C1 segment of cervical spinal cord (tissue), 14 donors: ENCODE measurements at places on chromosomes 5 and 9.

DNA sequence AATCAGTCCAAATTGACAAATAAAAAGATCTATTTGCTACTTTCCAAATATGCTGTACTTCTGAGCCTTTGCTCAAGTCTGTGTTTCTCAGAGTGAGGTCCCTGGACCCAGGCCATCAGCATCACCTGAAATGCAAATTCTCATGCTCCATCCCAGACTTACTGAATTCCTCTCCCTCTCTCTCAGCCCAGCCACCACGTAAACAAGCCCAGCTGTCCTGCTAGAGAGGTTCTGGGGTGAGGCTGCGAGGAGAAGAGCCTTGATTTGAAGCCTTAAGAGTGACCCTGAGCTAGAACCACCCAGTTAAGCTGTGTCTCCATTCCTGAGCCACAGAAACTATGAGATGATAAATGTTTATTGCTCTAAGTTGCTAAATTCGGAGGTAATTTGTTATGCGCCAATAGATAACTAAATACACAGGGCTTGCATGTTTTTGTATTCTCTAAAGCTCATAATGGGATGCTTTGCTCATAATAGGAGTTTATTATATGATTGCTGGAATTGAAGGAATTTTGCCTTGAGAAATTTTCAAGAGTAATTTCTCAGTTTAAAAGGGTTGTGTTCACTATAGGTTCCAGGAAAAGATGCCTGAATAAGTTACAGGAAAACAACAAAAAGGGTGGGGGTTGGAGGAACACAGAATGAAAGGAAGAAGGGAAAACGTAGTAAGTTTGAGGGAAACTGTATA, 98.9 kb upstream of the SPATA31D4 start:
- DNase-seq, result no peak

DNA sequence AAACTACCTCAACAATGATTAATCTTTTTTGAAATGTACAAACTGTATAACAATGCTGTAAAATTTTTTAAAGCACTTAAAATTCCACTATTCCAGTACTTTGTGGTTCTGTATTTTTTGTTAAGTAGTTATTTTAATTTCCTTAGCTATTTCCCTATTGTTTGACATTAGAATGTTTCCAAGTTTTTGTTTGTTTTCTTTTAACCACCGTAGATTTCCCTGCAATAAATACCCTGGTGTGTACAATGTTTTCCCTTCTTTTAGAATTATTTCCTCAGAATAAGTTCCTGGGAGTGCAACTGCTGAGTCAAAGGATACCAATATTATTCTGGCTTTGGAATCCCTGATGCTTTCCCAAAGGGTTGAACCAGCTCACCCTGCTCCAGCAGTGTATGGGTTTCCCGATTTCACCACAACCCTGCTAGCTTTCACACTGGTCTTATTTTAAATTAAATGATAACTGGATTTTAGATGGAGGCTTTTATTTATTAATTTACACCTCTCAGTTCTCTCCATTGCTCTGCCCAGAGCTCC, 20.6 kb upstream of the ANGPTL2 start:
- no peak for DNase-seq

GRCh38 chr9:16509997-16510396, 360.5 kb downstream of the BNC2 start:
- DNase-seq, result no peak

GRCh38 chr5:111379391-111379816, 132.9 kb downstream of the STARD4 start:
- DNase-seq, result no peak

- no peak for DNase-seq
Observed at GRCh38 chr5:12934722-12935121, 1009.8 kb downstream of the DNAH5 start.

DNA sequence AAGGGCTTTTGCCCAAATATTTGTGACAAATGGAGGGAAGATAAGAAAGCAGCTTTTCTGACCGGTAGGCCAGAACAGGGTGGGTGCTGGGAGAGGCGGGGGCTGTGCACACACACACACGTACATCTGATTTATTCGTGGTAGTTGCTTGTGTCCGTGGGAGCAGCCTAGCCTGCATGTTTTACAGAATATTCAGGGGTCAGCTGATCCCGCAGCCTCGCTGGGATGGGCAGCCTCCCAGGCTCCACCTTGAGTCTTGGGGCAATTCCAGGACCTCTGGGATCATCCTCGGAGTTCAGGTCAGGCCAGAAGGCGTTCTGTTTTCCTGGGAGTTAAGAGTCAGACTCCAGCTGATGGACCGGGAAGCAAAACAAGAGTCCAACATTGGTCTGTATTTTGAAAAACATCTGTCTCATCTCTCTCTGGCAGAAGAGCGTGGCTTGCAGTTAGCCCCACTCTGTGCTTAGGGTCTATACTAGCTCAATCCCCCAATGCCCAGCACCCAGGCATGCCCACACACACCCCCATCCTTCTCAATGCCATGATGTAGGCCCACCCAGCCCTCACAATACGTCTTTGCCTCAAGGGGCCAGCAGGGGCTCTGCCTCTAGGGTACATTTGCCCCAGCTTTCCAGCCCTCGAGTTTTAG, 210.6 kb downstream of the GOLPH3 start:
- no peak for DNase-seq

GRCh38 chr5:7805379-7805778, 45.6 kb downstream of the CFAP90 start:
- DNase-seq, result no peak

DNA sequence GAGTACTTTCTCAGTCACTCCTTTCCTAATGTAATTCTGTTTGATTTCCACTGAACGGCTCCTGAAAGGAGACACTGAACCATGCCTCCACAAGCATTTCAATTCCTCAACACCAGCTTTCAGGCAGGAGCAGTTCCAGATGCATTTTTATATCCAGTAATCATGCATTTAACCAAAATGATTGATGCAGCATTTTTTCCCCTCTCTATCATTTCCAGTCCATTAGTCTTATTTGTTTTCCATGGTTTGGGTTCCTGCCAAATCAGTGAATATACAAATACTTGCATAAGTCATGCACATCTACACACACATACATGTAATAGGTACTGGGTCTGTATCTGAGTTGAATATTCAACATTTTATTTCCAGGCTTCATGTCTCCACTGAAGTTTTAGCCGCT, 122.7 kb downstream of the GRIA1 start:
- no peak for DNase-seq

- no peak for DNase-seq
Observed at GRCh38 chr5:149839761-149840160, 104.8 kb downstream of the PDE6A start.

DNA sequence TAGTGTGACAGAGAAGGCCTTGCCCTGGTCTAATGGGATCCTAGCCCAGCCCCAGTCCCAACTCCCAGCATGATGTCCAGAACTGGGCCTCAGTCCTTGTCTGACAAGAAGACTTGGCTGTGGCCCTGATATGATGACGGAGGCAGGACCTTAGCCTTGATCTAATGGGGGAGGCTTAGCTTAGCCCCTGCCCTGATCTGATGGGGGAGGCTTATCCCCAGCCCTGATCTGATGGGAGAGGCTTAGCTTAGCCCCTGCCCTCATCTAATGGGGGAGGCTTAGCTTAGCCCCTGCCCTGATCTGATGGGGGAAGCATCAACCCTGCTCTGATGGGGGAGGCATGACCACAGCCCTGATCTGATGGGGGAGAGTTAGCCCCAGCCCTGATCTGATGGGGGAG, 3.7 kb downstream of the PKN3 start:
- no peak for DNase-seq
